ENCODE measurements at places on chromosomes 12 and 14.

DNA sequence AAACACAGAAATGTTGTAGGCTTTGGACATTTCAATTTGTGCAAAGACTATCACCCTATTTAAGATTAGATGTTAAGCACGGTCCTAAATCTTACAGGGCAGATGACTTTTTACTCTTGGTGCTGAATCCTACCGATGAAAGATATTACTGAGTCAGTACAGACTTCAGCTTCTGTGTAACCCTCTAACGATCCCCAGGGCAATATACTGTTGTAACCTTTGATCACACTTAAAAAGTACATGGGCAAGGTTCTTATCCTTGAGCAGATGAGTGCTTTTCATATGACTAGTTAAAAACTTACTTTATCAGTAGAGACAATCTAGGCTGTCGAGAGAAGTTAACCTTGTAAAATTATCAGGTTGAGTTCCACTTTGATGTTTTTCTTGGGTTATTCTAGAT, 22.5 kb downstream of the PDE3A start:
- no peak for DNase-seq

DNA sequence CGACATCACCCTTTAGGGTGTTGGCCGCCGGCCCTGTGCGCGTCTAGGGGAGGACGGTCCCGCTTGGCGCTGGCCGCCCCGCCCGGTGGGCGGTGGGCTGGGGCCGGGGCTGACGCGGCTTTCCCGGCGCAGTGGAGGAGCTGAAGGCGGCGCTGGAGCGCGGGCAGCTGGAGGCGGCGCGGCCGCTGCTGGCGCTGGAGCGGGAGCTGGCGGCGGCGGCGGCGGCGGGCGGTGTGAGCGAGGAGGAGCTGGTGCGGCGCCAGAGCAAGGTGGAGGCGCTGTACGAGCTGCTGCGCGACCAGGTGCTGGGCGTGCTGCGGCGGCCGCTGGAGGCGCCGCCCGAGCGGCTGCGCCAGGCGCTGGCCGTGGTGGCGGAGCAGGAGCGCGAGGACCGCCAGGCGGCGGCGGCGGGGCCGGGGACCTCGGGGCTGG, 3.6 kb downstream of the TNFAIP2 start:
- no peak for DNase-seq

DNA sequence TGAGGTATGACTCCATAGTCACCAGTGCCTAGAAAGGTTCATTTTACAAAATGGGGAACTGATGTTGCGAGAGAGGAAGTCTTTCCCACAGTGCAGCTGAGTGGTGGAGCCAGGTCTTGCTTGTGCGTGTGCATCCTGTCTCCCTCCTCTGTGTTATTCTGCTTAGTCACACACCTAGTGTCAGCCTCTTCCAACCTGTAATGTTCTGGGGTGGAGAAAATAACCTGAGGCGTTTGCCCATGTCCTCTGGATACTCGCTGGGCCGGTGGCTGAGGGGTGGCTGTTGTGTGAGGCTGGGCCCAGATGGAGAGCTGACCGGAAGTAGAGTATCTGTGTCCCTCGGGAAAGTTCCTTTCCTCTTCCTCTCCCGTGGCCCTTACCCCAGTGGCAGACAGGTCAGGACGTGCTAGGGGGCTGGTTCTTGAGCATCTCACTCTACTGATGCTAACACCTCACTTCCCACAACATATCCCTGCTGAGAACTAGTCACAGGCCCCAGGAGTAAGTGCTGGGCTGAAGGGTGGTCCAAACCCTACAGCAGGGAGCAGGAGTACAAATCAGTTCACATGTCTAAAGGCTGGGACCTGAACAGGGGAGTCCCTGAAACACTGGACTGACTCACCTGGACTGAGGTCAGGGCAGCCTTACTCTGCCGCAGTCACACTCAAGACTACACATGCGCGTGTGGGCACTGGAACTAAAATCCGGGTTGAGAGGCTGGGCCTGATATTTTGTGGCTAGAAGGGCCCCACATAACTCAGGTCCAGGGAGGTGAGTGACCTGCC, 7.0 kb downstream of the MLF2 start:
- no peak for DNase-seq

DNA sequence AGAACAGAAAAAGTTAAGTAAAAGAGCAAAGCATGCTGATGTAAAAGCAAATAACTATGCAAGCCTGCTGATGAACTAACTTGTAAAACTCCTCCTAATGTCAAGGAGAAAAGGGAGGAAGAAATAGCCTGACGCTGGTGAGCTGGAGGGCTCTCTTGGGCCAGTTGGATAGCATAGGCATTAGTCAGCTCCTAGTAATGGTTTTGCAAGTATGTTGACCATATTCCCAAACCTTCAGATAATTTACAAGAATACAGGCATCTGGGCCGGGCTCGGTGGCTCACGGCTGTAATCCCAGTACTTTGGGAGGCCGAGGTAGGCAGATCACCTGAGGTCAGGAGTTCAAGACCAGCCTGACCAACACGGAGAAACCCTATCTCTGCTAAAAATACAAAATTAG, 871.4 kb downstream of the C12orf50 start:
- DNase-seq: no peak

DNA sequence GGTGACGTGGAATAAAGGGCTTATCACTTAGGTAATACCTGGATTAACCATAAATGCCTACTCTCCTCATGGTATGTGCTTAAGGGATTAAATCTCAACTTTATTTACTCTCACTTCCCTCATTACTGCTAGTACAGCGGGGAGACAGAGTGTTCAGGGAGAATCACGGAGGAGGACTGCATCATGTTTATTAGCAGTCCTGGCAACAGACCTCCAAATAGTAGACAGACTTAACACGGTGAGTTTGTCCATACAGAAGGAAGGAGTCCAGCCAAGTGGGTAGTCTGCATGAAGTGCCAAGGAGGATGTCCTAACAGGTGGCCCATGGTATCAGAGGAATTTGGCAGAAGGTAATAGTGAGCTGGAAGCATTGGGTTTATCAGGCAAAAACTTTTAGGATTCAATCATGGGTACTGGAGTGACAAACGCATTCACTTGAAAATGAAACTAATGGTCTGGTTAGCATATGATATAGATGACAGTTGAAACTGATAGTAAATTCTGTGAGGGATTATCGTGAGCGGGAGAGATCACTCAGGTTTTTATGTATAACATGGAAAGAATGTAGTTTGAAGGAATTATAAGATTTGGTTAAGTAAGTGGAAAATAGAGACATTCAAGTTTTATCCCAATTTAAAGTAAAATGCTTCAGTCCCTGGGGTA, 471.8 kb downstream of the TMEM117 start:
- DNase-seq: no peak

DNA sequence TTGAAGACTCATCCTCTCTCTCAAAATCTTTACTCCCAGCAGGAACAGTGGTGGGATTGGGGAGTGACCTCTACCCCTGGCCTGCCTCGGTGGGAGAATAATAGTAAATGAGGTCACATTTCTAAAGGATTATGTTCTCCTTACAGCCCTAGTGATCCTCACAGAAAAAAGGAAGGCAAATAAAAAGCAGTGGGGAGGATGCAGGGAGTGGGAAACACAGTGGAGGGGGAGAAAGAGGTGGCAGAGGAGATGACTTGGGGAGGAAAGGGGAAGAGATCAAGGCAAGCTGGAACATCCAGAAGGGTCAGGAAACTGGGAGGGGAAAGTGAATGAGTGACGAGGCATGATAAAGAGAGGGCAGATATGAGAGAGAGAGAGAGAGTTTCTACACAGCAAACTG, 8.3 kb upstream of the SYNDIG1L start:
- DNase-seq: no peak

DNA sequence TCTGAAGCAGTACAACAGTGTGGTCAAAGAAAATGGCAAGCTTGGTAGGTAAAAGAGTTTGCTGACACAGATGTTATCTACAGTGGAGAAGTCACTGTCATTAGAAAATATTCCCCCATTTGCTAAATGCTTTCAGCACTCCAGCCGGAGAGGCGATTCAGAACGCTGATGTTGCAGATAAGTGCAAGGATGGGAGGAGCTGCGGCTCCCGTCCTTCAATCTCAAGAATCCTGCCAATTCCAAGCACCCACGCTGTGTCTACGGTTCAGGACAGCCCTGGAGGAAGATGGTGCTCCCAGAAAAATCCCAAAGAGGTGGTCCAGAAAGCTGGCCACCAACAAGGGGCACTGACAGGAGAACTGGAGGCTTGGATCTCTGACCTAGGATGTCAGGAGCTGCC, 79.1 kb downstream of the ZFP36L1 start:
- no peak for DNase-seq

DNA sequence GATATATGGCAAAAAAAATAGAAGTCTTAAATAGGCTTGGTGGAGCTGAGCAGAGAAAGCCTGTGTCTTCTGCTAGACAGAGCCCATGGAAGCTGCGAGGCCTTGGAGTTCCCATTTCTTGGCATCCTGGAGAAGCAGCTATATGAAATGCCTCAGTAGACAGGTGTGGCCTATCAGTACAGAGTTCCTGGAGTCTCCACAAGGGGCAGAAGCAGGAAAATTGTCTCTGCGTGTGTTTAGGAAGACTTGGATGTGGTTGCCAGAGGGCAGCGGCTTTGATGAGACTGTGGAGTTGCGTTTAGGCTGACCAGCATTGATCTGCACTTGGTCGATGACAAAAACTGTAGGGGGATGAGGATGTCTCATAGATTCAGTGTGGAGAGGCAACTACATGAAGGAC, 334.5 kb upstream of the SEL1L start:
- no peak for DNase-seq

GRCh38 chr12:114245555-114245954, 160.4 kb downstream of the TBX5 start:
- no peak for DNase-seq

GRCh38 chr12:10214136-10214894, 1.6 kb downstream of the GABARAPL1 start:
- no peak for DNase-seq

- no peak for DNase-seq
Measured at GRCh38 chr12:85466890-85467289, 186.9 kb downstream of the ALX1 start.

DNA sequence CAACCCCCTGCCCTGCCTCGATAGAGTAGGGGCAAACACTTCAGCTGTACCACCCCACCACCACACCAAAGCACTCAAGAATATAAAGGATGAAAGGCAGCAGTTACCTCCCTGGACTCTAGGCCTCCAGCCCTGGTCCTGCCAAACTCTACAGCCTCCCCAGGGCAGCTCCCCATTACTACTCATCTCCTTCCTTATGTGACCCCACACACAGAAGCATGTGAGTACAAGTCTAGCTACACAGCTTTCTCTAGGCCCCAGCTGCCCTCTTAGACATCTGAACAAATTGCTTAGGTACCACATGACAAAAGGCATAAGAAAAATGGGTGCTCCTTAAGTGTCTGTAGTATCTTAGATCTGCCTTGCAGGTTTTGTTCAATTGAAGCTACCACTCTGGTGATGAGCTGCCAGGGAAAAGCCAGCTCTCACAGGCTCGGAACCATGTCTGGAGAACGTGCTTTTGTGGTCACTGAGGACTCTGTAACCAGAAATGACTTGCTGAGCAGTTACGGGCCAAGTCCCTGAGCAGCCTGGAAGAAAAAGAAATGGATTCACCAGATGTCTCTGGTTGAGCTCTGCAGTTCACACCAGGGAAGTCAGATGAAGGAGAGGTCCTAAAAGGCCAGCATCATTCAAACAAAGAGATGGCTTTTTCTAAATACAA, 32.8 kb downstream of the FMNL3 start:
- no peak for DNase-seq

- no peak for DNase-seq
Measured at GRCh38 chr12:80860206-80860605, 77.5 kb downstream of the LIN7A start.

DNA sequence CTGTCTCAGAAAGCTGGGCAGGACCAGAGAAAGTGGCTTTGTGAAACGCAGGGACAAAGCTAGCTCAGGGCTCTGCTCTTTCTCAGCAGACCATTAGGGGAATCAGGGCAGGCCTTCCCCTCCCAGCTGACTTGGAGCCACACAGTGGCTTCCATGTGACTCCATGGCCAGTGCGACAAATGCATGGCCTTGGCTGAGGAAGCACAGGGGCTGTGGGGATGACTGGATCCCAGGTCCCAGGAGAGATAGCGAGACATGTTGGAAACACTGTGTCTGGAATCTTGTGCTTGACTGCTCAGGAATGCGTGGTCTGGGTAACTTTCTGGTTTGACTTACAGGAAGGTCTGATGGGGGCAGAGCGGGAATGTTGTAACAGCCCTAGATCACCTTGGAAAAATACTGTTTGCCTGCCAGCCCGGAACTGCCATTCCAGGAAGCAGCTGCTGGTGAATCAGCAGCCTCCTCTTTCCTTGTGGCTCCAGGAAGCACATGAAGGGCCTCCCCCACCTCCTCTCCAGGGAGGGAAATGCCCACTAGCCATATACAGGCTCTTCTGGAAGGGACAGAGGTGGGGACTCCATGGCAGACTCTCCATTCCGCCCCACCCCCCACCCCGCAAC, 133.5 kb upstream of the HIF1A start:
- no peak for DNase-seq

DNA sequence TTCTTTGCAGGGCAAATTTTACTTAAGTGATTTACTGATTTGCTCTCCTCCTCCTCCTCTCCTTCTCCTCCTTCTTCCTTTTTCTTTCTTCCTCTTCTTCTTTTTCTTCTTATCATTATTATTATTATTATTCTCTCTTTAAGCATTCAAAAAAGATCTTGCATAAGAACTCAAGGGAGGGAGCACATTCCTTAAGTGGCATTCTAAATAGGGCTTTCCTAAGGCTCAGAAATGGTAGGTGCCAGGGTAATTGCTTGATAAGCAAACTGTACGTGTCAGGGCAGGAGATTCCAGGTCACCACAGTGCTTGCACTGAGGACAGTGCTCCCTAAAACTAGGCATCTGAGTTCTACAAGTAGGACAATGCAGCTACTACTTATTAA, 92.4 kb downstream of the SPTSSA start:
- no peak for DNase-seq

DNA sequence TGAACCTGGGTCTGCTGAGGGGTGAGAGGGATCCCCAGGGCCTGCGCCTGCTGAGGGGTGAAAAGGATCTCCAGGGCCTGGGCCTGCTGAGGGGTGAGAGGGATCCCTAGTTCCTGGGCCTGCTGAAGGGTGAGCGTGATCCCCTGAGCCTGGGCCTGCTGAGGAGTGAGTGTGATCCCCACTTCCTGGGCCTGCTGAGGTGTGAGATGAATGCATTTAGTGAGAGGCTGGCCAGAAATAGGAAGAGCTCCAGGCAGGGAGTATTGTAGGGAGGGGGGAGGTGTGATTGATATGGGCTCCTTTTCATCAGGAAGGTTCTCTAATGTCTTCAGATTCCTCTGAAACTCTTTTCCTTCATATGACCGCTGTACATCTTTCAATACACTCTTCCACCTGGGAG, 43.0 kb downstream of the FAM186A start:
- no peak for DNase-seq

Data from cortex of kidney (tissue), 1 donor.